Erythroblast (primary cell): ENCODE measurements at places on chromosomes 3 and 15.

- no peak for DNase-seq
Observed at GRCh38 chr3:64806668-64807605, 119.1 kb upstream of the ADAMTS9 start.

DNA sequence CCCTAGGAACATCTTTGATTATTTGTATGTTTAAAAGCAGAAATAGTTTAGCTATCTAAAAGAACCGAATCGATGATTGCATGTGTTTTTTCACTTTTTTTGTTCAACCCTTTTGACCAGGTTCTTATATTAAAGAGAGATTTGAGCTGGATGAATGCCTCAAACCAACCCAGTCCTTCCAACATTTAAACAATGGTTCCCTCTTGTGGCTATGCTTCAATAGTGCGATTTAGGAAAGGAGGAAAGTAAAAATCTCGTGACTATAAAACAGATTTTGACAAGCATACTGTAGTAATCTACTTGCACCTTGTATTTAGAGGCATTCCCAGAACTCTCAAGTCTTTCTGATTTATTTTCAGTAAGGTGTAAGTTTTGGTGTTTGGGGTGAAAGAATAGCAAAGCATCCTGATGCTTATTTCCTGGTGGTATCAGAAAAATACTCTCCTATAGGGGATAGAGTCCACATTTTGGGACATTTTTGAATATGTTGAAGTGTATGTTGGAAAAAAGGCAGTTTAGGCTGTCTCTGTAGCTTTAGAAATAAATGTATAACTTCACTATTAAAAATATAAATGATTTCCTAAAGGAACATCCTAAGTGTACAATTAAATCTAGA, 159.6 kb upstream of the KCNH8 start:
- peak; percentile 5 for DNase-seq

DNA sequence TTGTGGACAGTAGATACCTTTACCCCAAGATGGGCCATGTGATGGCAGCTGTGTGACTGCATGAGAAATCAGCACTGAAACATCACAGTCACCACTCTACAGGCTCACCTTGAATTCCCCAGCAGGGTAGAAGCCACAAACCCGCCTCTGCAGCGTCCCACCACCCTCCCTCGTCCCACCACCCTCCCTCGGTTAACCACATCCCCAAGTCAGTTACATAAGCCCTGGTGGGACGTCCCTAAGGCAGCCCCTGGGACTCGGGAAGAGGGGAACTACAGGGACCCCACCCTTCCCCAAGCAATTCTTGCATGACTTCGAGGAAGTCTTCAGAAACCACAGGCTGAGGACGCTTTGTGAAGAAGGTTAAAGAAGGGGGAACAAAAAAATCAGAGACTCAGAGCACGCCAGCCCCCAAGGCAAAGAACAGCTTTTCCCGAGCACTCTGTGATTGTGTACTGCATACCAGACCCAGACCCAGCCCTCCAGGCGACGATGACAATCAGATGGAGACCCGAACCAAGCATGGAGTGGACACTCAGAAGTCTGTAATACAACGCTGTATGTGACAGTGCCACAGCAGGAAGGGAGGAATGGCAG, 60.5 kb downstream of the SH3BP5 start:
- no peak for DNase-seq

- no peak for DNase-seq
Observed at GRCh38 chr3:65712140-65712539, 326.6 kb downstream of the MAGI1 start.
